ENCODE measurements at places on chromosomes 3 and 15.

GRCh38 chr15:64333986-64334929 is 21.7 kb downstream of the CSNK1G1 start:
- peak; percentile 13 for DNase-seq

- DNase-seq: no peak
Measured at GRCh38 chr3:114451561-114452018, 157.8 kb downstream of the TIGIT start.

GRCh38 chr15:96576596-96576995 is 246.1 kb downstream of the NR2F2 start:
- no peak for DNase-seq

DNA sequence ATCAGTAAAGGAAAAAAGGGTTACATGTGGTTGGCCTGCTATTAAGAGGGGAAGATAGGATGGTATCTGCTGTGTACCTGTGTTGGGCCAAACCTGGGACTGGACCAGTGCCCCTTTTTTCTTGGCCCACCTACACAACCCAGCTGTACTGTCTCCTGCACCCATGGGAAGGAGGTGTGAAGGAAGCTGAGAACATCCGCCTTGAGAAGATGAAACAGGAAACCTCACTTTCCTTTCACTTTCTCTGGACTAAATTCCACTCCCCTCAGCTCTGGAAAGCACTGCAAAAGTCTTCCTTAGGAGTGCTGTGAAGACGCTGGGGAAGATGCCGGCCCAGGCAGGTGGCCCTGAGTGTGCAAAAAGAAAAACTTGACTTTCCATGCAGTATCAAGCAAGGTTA is 37.6 kb downstream of the LRRN1 start:
- no peak for DNase-seq

GRCh38 chr15:31372635-31373091 is 46.0 kb downstream of the KLF13 start:
- no peak for DNase-seq

- no peak for DNase-seq
Measured at GRCh38 chr3:53695324-53695690, 150.9 kb downstream of the CHDH start.

- no peak for DNase-seq
Measured at GRCh38 chr3:20608054-20608738, 422.2 kb upstream of the SGO1 start.

- no peak for DNase-seq
Measured at GRCh38 chr3:47701388-47701787, 80.3 kb downstream of the SMARCC1 start.

DNA sequence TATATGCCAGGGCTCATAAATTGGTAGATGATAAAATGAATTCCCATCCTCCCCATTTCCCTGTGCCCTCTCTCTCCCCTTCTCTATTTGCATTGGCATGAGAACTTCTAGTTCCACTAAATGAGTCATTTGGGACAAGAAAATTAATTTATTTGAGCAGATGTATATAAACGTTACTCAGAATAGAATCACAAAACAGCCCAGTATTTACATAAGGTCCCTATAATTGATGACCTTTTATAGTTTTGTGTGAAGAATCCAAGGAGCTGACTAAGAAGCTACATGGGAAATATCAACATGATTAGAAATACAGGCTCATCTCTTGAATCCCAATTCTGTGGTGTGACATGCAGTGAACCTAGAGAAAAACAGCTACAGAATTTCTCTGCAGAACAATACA is 617.7 kb upstream of the NR2F2 start:
- DNase-seq: no peak

DNA sequence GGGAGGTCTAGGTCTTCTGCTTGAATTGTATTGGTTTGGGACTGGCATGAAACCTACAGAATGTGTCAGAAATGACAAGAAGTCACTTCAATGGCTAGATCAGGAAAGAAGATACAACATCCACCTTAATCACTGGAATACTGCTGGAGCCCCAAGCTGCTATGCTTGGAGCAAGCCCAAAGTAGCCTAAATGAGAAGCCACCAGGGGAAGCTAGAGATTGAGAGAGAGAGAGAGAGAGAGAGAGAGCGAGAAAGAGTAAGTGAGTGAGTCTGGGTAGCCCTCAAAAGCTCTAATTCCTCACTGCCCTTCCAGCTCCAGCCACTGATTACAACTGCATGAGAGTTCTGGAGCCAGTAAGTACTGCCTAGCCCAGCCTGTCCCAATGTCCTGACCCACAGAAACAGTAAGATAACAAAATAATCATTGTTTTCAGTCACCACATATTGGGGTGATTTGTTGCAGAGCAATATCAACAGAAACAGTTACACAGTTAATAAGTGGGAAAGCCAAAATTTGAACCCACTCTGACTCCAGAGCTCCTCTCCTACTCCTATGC is 529.2 kb upstream of the GOLIM4 start:
- no peak for DNase-seq

DNA sequence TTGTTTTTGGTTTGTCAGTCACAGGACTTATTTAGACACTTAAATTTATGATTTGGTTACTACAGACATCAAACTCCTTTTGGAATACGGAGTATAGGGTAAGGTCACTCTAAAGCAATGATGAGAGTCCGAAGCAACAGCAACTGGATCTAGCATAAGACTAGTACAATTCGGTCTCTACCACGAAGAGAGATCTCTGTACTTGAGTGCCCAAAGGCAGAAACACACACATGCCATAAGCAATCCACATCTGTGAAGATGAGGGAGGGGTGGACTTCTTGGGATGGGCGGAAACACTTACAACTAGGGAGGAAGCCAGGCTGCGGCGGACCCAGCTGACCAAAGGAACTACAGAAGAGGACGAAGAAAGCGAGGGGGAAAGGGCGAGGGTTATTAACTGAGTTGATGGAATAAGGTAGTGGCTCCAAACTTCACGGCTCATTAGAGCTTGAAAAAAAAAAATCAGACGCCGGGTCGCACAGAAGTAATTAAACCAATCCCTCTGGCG is 595 bp downstream of the DPH6 start:
- peak; percentile 5 for DNase-seq
